Hematopoietic multipotent progenitor cell (in vitro differentiated cells): ENCODE measurements at places on chromosomes 5 and 9.

DNA sequence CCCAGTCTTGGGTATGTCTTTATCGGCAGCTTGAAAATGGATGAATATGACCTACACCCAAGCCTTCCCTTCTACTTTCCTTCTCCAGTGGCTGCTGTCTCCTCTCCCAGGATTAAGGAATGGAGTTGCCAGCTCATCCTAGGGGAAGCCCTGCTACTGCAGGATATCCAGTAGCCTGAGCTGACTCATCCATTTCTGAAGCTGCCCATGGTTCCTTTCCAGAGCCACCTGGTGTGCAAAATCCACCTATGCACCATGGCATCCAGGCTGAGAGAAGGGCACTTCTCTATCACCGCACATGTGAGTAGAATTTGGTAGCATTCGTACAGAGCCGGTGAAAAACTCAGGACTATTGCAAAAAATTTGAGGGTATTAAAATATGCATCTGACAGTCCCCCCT lies 290.8 kb downstream of the YTHDC2 start:
- DNase-seq = no peak

DNA sequence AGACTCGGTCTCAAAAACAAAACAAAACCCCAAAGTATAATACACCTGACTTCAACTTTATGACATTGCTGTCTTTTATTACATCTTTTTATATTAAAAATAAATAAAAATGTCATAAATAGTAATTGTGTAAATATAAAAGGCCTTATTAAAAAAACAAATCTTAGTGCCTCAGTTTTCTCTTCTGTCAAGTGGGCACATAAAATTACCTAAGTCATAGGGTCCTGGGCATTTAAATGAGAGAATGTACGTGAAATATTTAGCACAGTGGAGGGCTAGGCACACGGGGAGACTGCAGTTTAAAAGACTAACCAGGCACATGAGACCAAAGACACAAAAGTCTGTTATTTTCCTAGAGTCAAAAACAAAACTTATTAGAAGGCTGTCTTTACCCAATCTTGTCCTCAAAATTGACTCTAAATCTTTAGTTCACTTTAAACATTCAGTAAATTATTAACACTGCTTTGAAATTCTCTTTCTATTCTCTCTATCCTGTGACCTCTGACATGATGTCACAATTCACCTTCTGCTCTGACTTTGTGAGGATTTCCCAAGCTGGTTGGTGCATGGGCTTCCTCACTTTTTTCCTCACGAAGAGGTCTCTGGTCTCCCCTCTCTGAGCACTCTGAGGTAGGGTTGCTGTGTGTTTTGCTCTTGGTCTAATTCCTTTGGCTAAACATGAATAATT lies 2.5 kb upstream of the RNF14 start:
- DNase-seq = no peak

DNA sequence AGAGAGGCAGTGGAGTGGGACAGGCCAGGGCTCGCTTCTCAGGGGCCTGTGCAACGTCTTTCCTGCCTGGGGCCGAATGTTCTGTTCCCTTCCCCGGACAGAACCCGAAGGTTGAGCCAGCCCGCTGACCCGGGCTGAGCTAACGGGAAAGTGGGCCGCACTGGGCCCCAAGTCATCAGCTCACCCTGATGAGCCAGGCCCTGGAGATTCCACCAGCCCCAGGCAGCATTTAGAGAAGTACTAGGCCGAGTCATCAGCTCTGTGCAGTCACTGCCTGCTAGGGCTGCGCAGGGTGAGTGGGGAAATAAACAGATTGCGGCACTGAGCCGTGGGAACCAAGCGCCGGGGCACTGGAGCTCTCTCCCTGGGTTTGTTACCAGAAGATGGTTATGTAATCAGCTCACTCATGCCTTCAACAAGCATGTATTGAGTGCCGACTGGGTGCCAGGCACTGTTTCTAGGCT lies 29.1 kb upstream of the DUSP1 start:
- DNase-seq = no peak

DNA sequence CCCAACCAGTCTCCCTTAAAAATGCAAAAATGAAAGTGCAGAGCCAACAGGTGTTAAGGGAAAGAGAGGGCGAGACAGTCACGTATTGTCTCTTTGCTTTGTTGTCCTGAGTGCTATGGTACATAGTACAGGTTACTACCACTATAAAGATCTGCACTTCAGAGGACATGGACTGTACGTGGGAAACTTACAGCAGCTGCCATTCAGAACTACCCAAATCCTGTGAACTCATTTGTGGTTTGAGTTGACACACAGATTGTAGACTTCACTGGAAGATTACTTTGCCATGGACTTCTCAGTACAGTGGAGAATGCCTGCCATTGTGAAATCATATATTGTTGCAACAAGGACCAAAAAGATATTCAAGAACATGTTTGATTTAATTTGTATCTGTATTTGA lies 34.8 kb downstream of the FBXO38 start:
- DNase-seq = no peak

GRCh38 chr5:142119051-142119625 lies 10.6 kb downstream of the NDFIP1 start:
- no peak for DNase-seq

DNA sequence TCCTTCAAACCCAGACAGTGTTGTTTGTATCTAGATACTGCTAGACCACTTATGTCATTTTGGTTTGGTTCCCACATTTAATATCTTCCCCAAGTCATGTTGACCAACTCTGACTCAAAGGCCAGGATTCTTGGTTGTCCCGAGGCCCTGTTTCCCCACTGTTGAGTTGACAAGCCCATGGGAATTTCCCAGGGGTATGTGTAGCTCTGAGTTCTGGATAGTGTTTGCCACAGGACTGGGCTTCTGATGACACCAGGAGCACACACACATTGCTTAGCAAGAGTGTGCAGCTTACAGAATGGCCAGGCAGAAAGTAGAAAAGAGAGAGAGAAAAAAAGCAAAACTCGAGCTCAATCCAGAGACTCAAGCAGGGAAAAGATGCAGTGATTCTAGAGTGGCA lies 214.4 kb downstream of the NXNL2 start:
- DNase-seq = no peak

- DNase-seq = no peak
Observed at GRCh38 chr5:124584991-124585715, 161.3 kb downstream of the ZNF608 start.
